ENCODE measurements at places on chromosomes 13 and 19.

DNA sequence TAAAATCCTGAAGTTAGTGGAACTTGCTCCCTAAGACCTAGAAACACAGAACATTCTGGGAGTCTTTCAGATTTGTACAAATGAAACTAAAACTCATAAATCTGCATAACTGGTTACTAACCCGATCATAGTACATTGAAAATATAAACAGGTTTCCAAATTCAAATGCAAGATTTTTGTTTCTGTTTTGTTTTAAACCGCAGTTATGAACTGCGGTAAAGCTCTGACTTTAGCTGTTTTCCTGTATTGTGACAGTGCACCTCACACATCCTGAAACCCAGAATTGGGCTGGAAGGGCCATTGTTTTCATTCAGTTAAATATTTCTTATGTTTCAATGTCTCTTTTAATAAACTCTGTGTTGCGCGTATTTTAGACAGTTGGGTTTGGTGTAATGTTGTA lies 204.7 kb downstream of the SHISA2 start:
- DNase-seq = no peak

GRCh38 chr13:97432232-97432916 lies 1.6 kb upstream of the RAP2A start:
- DNase-seq = no peak

DNA sequence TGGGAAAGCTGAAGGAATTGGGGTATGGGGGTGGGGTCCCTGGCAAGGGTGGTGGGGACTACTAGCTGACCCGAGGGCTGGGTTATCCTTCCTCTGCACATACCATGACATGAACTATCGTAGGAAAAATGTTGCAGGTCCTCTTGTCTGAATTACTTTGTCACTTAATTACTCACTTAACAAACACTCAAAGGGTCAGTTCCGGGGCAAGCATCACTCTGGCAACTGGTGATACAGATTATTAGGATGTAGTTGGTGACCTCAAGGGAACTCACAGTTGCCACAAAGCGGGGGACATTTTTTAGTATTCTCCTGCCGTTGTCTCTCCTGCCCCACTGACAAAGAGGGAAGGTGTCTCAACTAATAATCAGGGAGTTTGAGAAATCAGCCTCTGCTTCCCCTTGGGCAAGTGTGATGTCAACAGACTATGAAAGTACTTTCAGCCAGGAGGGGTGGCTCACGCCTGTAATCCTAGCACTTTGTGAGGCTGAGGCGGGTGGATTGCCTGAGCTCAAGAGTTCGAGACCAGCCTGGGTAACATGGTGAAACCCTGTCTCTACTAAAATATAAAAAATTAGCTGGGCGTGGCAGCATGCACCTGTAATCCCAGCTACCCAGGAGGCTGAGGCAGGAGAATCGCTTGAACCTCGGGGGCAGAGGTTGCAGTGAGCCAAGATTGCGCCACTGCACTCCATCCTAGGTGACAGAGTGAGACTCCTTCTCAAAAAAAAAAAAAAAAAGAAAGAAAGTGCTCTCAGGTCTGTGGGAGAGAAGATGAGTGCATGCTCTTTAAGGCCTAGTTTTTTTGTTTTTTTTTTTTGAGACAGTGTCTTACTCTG lies 10.3 kb downstream of the DNAJB1 start:
- DNase-seq = no peak

DNA sequence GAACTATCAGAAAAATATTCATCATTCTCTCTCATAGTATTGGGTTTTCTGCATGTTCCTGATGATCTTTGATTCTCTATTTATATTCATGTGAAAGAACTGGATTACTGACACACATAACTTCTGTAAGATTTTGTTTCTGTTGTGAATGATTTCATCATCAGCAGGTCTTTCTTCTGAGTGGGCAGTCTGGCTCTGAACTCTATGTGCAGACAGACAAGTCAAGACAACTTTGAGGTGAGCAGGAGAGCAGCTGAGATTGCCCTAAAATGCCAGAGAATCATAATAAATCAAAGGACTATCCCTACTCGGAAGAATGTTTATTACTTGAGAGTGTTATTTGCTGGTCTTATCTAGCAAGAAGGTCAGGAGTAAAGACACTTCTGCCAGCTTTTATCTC lies 652.1 kb upstream of the GPC6 start:
- no peak for DNase-seq

Data from H54 (cell line).